ENCODE measurements at places on chromosomes 1 and 21. TPM values are rescaled to one million over a fixed set of nuclear protein-coding genes. Genes with fewer than 3 reads are reported as not detected.

The SLAMF7 gene
- not detected for total RNA-seq

The BARHL2 gene
- not detected for total RNA-seq

The KIAA0040 gene
- 0.47 TPM for total RNA-seq

The ABCG1 gene
- 16.1 TPM for total RNA-seq

The S100A3 gene
- total RNA-seq, result not detected

The RABIF gene
- 15.3 TPM for total RNA-seq

The SPATA21 gene
- total RNA-seq, result not detected

The TNFRSF4 gene
- not detected for total RNA-seq

The TAF1A gene
- 27.8 TPM for total RNA-seq

The ICOSLG gene
- 0.31 TPM for total RNA-seq

The KDF1 gene
- not detected for total RNA-seq

The RHD gene
- 0.16 TPM for total RNA-seq

The NTNG1 gene
- total RNA-seq, result 18.6 TPM

The NBPF20 gene
- total RNA-seq, result 4.8 TPM

The TMIGD3 gene
- total RNA-seq, result 2.0 TPM

The MECR gene
- total RNA-seq, result 15.8 TPM

The CELA2A gene
- total RNA-seq, result not detected

The FCRL4 gene
- total RNA-seq, result not detected

The MIXL1 gene
- total RNA-seq, result not detected

Measured in occipital lobe (tissue), 3 donors.